ENCODE measurements at places on chromosomes 5 and 9.

GRCh38 chr5:997001-997474 is 11.6 kb upstream of the NKD2 start:
- DNase-seq: no peak

- DNase-seq: no peak
These were observed 496.6 kb downstream of the CTNND2 start for GRCh38 chr5:11407556-11408145.

DNA sequence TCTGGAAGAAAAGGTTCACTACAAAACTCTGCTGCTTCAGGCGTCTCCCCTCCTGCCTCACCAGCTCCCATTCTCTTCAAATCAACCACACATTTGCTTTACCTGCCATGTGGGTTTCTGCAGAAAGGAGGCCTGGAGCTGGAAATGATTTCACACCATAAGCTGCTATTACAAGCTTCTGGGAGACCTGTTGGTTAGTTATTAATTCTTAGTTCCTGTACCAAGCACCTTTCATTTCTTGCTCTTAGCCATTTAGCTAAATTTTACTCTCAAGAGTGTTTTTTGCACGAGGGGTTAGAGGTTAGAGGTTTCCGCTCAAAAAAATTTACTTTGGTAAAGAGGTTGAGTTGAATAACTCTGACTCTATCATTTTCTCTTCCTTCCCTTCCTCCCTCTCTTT is 70.3 kb downstream of the MAP1B start:
- no peak for DNase-seq

DNA sequence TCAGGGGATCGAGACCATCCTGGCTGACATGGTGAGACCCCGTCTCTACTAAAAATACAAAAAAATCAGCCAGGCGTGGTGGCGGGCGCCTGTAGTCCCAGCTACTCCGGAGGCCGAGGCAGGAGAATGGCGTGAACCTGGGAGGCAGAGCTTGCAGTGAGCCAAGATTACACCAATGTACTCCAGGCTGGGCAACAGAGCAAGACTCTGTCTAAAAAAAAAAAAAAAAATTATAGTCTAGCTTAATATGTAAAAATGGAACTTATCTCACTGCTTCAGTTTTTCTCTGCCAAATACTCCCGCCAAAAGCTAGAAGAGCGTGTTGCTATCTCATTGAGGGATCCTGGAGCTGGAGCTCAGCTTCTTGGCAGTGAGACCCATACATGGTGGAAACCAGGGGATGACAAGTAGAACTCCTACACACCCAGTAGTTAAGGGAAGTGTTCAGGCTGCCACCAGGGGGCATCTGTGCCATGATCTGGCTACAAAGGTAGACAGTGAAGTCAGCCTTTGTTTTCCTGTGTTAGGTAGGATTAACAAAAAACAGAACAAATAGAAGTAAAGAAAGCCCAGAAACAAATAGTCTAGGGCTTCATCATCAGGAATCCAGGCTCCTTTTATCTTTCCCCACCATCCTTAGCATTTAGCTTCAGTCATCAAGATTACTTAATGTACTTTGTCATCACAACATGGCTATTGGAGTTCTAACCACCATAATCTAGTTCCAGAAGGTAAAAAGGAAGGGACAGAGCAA is 33.6 kb upstream of the GLIPR2 start:
- DNase-seq: peak; percentile 90

- no peak for DNase-seq
These were observed 258.9 kb downstream of the TAF11L14 start for GRCh38 chr5:17893026-17893635.

- no peak for DNase-seq
These were observed 242.1 kb downstream of the HCN1 start for GRCh38 chr5:45454114-45454513.

GRCh38 chr9:89277454-89277853 is 33.5 kb upstream of the CKS2 start:
- no peak for DNase-seq

Measured in stimulated activated CD4-positive, alpha-beta T cell treated with anti-CD3 and anti-CD28 coated beads, Interleukin-4, amount 100 ng/mL, for 1 hour (primary cell).